ENCODE measurements at places on chromosomes 3 and 15.

- no peak for DNase-seq
These were observed 55.9 kb upstream of the THRB start for GRCh38 chr3:24550588-24550987.

DNA sequence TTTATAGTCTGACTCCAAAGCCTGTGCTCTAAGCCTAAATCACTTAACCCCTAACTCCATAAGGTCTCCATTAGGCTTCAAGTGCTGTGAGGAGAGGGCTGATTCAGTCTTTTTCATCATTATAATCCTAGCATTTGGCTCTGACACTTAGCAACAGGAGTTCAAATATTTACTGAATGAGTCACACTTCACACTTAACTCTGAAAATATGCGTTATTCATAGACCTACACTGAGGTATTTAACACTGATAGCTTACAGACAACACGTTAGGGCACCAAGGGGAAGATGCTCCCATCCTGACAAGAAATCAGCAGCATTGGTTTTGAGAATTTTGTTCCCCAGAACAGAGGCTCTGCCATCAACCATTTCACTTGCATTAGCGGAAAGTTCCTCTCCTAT, 53.5 kb downstream of the MSL2 start:
- DNase-seq, result no peak

- no peak for DNase-seq
These were observed 57.5 kb upstream of the LMCD1 start for GRCh38 chr3:8443829-8444791.

DNA sequence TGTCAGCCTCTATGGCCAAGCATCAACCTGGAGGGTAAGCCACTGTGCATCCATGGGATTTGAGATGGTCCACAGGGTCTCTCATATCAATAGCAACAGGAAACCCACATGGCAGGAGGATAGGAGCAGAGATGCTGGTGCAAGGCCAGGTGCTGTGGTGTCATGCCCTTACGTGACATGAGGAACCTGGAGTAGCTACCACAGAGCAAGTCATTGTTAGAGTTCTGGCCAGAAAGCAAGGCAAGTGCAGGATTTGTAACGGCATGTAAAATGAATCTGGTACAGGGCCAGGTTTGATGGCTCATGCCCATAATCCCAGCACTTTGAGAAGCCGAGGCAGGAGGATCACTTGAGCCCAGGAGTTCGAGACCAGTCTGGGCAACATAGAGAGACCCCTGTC, 14.8 kb upstream of the ZNF774 start:
- DNase-seq, result no peak

GRCh38 chr15:55969582-55969981, 23.8 kb downstream of the NEDD4 start:
- no peak for DNase-seq

DNA sequence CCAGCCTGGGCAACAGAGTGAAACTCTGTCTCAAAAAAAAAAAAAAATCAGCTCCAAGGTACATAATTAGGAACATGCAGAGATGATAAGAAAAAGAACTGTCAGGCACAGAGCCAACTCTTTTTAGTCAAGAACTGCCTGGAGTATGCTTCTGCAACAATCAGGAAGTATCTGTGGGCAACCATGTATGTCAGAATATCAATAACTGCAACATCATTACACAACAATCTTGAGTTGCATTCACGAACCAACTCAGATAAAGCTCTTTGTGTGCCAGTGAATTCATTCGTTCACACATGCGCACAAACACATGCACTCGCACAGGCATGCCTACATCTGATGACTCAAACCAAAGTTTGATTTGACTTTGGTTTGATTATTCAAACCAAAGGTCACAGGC, 32.1 kb downstream of the EFHB start:
- DNase-seq, result no peak

- DNase-seq, result no peak
These were observed 51.0 kb downstream of the CHDH start for GRCh38 chr3:53795176-53795575.
